CD4-positive, alpha-beta T cell (primary cell): ENCODE measurements at places on chromosomes 7 and 10. TPM values are rescaled to one million over a fixed set of nuclear protein-coding genes. Genes with fewer than 3 reads are reported as not detected.

DNA sequence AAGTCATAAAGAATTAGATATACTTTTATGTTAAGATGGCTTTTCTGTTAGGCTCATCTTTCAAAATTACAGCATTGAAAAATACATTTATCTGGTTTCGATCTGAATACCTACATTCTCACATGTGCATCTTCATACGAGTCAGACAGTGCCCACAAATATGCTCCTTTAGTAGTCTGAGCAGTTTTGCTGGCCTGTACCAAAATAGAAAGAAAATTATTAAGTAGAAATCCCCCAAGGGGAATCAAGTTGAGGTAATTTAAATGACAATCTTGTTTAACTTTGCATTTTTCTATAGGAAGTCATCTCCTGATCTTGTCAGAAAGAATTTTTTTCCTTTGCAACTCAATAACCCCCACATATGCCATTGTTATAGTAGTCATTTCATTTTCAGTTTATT lies 287.4 kb upstream of the SEMA3D start:
- H3K4me3 ChIP-seq, result no peak overlapping the region
- H3K4me1 ChIP-seq, result no peaks in the 10 kb centered on the region
- H3K27ac ChIP-seq, result no peak overlapping the region
- H3K27me3 ChIP-seq, result no peaks in the 10 kb centered on the region
- no peak for DNase-seq

DNA sequence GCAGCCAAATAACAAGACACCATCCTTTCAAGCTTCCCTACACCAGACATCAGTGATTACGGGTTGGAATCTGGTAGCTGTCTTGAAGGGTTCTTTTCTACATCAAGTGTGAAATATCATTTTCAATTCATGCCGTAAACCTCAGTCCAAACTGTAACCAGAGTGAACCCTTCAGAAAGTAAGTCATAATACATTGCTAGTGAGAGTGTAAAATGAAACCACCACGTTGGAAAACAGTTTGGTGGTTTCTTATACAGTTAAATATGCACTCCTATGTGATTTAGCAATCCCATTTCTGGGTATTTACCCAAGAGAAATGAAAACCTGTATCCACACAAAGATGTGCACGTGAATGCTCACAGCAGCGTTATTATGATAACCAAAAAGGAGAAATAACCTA lies 25.6 kb upstream of the ZC3HAV1L start:
- H3K4me3 ChIP-seq, result no peak overlapping the region
- DNase-seq, result no peak
- peaks cover 96% of the 10 kb centered on the region for H3K36me3 ChIP-seq

DNA sequence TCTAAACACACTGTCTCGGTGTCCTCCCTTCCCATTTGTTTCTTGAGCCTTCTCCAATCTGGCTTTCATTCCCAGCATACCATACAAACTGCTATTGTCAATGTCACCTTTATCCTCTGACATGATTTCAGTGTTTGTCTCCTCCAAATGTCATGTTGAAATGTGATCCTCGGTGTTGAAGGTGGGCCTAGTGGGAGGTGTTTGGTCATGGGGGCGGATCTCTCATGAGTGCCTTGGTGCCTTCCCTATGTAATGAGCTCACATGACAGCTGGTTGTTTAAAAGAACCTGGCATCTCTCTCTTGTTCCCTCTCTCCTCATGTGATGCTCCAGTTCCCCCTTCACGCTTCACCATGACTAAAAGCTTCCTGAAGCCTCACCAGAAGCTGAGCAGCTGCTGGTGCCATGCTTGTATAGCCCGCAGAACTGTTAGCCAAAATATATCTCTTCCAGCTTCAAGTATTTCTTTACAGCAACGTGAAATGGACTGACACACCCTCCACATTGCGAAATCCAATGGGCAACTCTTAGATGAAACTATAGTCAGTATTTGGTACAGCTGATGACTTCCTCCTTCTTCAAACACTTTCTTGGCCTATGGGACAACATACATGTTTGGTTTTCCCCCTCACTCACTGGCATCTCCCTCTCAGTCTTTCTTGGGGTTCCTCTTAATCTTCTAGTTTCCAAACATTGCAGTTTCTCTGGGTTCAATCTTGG lies 27.8 kb downstream of the RNLS start:
- no peak overlapping the region for H3K4me3 ChIP-seq
- H3K4me1 ChIP-seq, result peaks cover 2% of the 10 kb centered on the region
- H3K27me3 ChIP-seq, result no peaks in the 10 kb centered on the region
- no peak overlapping the region for H3K27ac ChIP-seq
- DNase-seq, result no peak
- no peaks in the 10 kb centered on the region for H3K36me3 ChIP-seq

GRCh38 chr10:89086801-89087521 lies 96.4 kb downstream of the FAS start:
- no peaks in the 10 kb centered on the region for H3K36me3 ChIP-seq
- H3K4me1 ChIP-seq, result peaks cover 13% of the 10 kb centered on the region
- no peak overlapping the region for H3K27ac ChIP-seq
- DNase-seq, result peak; percentile 57

Gene CAMK2B
- total RNA-seq, result not detected

Gene SYCE1
- total RNA-seq, result 0.42 TPM

DNA sequence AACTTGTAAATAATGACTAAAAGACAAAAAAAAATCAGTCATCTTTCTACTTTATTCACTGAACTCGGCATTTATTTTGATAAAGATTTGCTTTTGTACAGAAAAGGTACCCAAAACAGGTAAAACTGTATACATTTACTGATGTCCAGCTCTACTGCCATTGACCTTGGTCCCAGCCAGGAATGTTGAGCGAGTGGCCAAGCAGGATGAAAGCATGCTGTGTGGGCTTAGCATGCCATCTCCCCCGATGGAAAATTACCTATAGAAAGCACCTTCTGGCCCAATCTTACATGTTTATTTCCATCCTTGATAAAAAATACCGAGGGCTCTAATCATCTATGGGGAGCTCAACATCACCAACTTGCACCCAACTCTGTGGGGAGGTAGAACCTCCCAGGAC lies 6.8 kb downstream of the PARD3 start:
- H3K27me3 ChIP-seq, result peaks cover 19% of the 10 kb centered on the region
- no peak overlapping the region for H3K27ac ChIP-seq
- H3K4me1 ChIP-seq, result no peaks in the 10 kb centered on the region

DNA sequence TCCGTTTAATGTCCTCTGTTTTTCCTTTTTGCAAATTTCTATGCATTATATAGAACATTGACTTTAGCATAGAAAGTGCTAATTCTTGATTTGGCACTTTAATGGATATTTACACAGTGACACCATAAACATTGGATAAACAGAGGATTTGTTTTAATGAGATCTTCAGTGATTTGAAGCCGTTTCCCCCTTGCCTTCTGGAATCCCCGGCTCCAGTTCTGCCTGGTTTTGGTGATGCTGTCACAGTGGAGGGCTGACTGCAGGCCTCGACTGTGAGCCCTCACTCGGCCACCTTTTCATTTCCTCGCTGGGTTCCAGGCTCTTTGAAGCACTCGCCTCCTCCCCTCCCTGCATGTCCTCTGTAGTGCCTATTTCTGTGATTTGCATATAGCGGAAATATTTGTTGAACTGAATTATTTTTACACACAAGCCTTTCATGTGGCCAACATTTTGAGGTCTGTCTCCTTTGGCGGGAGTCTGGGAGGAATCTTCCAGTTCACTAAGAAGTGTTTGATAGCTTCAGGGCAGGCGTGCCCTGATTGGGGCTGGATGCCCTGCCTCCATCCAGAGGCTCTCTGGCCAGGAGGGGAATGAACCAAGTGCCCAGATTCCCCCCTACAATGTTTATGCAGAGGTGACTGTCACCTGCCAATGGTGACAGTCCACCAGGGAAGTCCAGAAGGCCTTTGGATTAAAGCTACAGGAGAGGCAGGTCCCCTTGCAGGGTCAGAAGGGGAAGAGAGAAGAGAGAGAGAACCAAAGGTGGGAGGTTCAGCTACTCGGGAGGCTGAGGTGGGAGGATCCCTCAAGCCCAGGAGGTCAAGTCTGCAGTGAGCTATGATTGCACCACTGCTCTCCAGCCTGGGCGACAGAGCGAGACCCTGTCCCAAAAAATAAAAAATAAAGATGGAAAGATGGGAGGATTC lies 67.5 kb downstream of the CUX1 start:
- H3K4me3 ChIP-seq, result no peak overlapping the region
- no peak overlapping the region for H3K27ac ChIP-seq
- peak; percentile 36 for DNase-seq
- peaks cover 26% of the 10 kb centered on the region for H3K4me1 ChIP-seq
- no peaks in the 10 kb centered on the region for H3K36me3 ChIP-seq
- no peaks in the 10 kb centered on the region for H3K27me3 ChIP-seq

- H3K36me3 ChIP-seq, result no peaks in the 10 kb centered on the region
- H3K27ac ChIP-seq, result no peak overlapping the region
- no peaks in the 10 kb centered on the region for H3K27me3 ChIP-seq
- no peaks in the 10 kb centered on the region for H3K4me1 ChIP-seq
These were observed 54.6 kb downstream of the VSTM2A start for GRCh38 chr7:54596747-54597146.

GRCh38 chr7:114508086-114508485 lies 93.5 kb downstream of the FOXP2 start:
- H3K36me3 ChIP-seq, result no peaks in the 10 kb centered on the region
- H3K27ac ChIP-seq, result no peak overlapping the region
- no peak overlapping the region for H3K4me3 ChIP-seq
- H3K27me3 ChIP-seq, result no peaks in the 10 kb centered on the region
- no peak for DNase-seq
- H3K4me1 ChIP-seq, result no peaks in the 10 kb centered on the region

- no peak overlapping the region for H3K4me3 ChIP-seq
- no peak for DNase-seq
- no peak overlapping the region for H3K27ac ChIP-seq
These were observed 495.2 kb upstream of the ADARB2 start for GRCh38 chr10:2232479-2232878.

Gene MCM7
- 56.0 TPM for total RNA-seq

Gene TET1
- total RNA-seq, result 1.5 TPM

- no peak overlapping the region for H3K27ac ChIP-seq
- no peaks in the 10 kb centered on the region for H3K36me3 ChIP-seq
- no peaks in the 10 kb centered on the region for H3K27me3 ChIP-seq
- no peak overlapping the region for H3K4me3 ChIP-seq
These were observed 80.8 kb downstream of the TMEM130 start for GRCh38 chr7:98788966-98789365.

- H3K36me3 ChIP-seq, result no peaks in the 10 kb centered on the region
- no peak overlapping the region for H3K4me3 ChIP-seq
- peaks cover 7% of the 10 kb centered on the region for H3K27me3 ChIP-seq
- no peak for DNase-seq
These were observed 21.2 kb upstream of the PRKAG2 start for GRCh38 chr7:151897951-151898686.
